ENCODE measurements at places on chromosomes 16 and 17. TPM values are rescaled to one million over a fixed set of nuclear protein-coding genes. Genes with fewer than 3 reads are reported as not detected.

NAT9 gene
- total RNA-seq = 8.1 TPM

ODAD4 gene
- total RNA-seq = 1.0 TPM

PRR35 gene
- total RNA-seq = not detected

CDH15 gene
- not detected for total RNA-seq

XYLT1 gene
- total RNA-seq = 2.3 TPM

SLC38A8 gene
- total RNA-seq = 0.08 TPM

GNAO1 gene
- total RNA-seq = 15.1 TPM

CFAP52 gene
- 0.33 TPM for total RNA-seq

RABEP1 gene
- 26.6 TPM for total RNA-seq

MBTD1 gene
- 14.2 TPM for total RNA-seq

STXBP4 gene
- total RNA-seq = 12.6 TPM

KRT222 gene
- 2.7 TPM for total RNA-seq

ZNF768 gene
- total RNA-seq = 12.8 TPM

KRTAP2-2 gene
- total RNA-seq = not detected

TSNAXIP1 gene
- 0.75 TPM for total RNA-seq

ICAM2 gene
- total RNA-seq = 17.5 TPM

DLX3 gene
- not detected for total RNA-seq

TMEM238L gene
- total RNA-seq = not detected

NPIPA8 gene
- 5.9 TPM for total RNA-seq

PYY gene
- total RNA-seq = not detected

C17orf107 gene
- 1.1 TPM for total RNA-seq

TMEM235 gene
- total RNA-seq = not detected

AANAT gene
- total RNA-seq = not detected

CSH1 gene
- not detected for total RNA-seq

BCL6B gene
- 5.7 TPM for total RNA-seq

OR3A2 gene
- not detected for total RNA-seq

NPIPB6 gene
- 0.42 TPM for total RNA-seq

KCNH4 gene
- total RNA-seq = not detected

GUCY2D gene
- total RNA-seq = not detected

All from liver (tissue), 10 donors.